ENCODE measurements at places on chromosomes 4 and X. TPM values are rescaled to one million over a fixed set of nuclear protein-coding genes. Genes with fewer than 3 reads are reported as not detected.

The C4orf46 gene
- polyA plus RNA-seq = 7.9 TPM

- DNase-seq = no peak
Observed at GRCh38 chr4:110139815-110140214, 58.6 kb downstream of the ELOVL6 start.

DNA sequence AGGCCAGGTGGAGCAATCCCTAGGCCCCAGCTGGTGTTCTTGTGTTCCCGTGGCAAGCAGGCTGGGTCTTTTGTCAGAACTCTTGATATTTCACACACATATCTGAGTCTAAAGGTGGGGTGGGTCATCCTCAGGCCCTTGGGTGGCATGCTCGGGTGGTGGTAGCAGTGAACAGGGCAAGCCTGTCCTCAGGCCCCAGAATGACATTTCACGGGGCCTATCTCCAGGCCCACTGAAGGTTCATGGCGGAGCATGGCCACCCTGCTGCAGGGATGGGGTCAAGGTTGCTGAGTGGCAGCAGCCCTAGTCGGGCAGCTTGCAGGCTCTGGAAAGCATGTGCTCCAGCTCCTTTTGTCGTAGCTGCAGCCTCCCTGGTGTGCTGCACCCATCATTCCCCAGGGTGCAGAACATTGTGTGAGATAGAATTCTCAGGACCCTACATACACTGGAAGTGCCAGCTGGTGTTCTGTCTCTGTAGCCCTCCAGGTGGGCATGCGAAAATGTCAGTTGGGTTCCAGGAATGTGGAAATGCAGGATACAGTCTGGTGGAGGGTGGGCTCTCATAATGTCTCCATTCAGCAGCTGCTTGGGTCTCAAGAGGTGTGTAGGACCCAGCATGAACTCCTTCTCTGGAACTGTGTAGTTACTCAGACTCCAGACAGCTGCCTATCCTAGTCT lies 1571.8 kb downstream of the STIM2 start:
- DNase-seq = no peak

DNA sequence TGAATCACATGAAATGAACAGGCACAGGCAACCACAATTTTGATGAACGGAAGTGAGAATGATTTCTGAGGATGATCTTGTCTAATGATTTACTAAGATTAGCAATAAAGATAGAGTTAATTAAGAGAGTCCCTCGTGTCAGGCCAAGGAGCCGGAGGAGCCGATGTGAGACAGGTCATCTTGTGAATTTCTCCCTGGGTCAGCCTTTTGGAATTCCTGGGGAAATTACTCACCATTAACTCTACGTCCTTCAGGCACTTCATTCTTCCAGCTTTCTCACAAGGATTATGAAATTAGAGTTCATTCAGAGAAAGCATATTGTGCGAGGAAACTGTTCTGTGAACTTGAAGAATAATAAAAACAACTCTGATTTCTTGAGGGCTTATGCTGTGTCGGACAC lies 86.7 kb downstream of the PSAPL1 start:
- DNase-seq = no peak

The MAP7D3 gene
- polyA plus RNA-seq = 7.9 TPM

The RRH gene
- 0.03 TPM for polyA plus RNA-seq

DNA sequence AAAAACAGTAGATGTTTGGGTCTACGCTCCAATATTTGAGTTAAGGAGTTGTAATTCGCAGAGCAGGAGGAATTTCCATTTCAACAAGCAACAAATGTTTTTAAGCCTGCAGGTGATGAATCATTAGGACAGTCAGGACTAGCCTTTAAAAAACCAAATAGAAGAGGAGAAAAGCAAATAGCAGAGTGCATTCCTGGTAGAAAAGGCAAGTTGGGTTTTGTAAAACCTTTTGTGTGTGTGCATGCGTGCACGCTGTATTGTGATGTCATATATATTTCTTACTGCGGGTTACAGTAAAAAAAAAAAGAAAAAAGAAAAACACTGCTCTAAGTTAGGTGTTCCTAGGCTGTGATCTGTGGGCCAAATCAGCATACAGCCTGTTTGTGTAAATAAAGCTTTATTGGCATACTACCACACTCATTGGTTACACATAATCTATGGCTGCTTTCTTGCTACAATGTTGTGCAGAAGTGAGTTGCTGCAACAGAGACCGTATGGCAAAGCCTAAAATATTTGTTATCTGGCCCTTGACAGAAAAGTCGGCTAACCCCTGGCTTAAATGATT lies 135.6 kb downstream of the MID1 start:
- peak; percentile 78 for DNase-seq

DNA sequence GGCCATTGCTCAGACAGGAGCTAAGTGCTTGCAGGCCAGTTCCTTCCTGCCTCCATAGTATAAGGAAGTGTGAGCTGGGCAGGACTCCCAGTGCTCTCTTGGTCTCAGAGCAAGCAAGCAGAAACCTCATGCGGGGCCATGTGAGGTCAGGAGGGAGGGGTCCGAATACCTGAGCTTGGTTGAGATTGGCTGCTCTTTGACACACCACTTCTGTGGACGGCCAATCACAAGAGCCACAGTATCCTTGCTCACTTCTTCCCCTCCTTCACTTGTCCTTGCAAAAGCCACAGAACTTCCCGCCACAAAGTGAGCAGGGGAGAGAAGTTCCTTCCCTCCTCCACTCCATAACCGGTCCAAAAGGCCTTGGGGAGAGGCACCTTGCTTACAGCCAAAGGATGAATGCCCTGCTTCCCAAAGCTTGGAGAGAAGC lies 56.7 kb downstream of the PRPS1 start:
- no peak for DNase-seq

GRCh38 chr4:76782837-76783236 lies 115.1 kb downstream of the SOWAHB start:
- peak; percentile 77 for DNase-seq

GRCh38 chr4:663438-664428 lies 10.3 kb downstream of the ATP5ME start:
- DNase-seq = no peak

DNA sequence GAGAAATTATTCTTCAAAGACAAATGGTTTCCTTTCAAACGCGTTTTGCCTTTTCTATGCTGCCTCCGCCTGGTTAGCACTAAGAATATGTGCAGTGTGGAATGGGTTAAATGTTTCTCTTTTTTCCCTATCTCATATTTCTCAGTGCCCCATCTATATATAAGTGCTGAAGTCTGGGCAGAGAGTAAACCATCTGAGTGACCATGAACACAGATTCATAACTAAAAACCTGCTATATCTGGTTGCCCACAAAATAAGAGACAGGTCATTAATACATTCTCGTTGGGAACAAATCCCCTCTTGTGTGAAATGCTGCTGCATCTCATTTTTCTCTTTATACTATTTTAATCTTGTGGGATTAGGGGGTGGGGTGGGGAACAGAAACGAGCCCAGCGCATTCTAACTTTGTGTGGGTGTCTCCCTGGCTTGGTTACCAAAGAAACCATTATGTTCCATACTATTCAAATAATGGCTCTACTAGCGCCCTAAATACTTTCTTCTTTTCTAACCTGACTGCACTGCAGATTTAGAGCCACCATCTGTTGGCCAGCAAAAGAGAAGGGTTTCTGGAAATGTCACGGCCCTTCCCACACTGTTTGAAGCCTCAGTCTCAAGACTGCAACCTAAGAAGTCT lies 42.2 kb upstream of the PTCHD1 start:
- no peak for DNase-seq

GRCh38 chrX:13520936-13521335 lies 48.5 kb upstream of the EGFL6 start:
- no peak for DNase-seq

The HERC6 gene
- 18.7 TPM for polyA plus RNA-seq

DNA sequence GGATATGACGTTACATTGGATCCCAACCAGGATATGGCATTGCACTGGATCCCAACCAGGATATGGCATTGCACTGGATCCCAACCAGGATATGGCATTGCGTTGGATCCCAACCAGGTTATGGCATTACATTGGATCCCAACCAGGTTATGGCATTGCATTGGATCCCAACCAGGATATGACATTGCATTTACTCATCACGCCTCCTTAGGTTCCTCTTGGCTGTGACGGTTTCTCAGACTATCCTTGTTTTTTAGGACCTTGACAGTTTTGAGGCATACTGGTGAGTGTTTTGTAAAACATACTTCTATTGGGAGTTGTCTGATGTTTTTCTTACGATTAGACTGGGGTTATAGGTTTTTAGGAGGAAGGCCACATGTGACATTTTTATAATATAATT lies 5.4 kb upstream of the ACSL1 start:
- DNase-seq = no peak

DNA sequence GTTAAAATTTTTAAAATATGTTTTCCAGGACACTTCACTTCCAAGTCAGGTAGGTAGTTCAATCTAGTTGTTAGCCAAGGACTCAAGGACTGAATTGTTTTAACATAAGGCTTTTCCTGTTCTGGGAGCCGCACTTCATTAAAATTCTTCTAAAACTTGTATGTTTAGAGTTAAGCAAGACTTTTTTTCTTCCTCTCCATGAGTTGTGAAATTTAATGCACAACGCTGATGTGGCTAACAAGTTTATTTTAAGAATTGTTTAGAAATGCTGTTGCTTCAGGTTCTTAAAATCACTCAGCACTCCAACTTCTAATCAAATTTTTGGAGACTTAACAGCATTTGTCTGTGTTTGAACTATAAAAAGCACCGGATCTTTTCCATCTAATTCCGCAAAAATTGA lies 49.7 kb downstream of the XIAP start:
- DNase-seq = no peak

GRCh38 chrX:10086676-10087075 lies 70.1 kb upstream of the CLCN4 start:
- no peak for DNase-seq

The GBA3 gene
- 0.02 TPM for polyA plus RNA-seq

DNA sequence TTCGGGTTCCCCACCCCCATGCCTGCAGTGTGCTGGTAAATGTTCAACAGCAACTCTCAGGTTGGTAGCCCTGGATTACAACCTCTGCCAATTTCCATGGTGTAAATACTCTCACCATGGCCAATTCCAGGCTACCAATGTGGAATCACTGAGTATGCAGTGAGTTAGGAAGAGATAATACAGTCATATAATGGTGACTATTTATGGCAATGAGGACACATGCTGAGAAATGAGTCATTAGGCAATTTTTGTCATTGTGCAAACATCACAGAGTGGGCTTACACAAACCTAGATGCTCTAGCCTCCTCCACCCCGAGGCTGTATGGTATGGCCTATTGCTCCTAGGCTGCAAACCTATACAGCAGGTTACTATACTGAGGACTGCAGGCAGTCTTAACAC lies 4.6 kb upstream of the CLDN24 start:
- no peak for DNase-seq

Measured in foreskin keratinocyte (primary cell).